ENCODE measurements at places on chromosomes 5 and 9.

DNA sequence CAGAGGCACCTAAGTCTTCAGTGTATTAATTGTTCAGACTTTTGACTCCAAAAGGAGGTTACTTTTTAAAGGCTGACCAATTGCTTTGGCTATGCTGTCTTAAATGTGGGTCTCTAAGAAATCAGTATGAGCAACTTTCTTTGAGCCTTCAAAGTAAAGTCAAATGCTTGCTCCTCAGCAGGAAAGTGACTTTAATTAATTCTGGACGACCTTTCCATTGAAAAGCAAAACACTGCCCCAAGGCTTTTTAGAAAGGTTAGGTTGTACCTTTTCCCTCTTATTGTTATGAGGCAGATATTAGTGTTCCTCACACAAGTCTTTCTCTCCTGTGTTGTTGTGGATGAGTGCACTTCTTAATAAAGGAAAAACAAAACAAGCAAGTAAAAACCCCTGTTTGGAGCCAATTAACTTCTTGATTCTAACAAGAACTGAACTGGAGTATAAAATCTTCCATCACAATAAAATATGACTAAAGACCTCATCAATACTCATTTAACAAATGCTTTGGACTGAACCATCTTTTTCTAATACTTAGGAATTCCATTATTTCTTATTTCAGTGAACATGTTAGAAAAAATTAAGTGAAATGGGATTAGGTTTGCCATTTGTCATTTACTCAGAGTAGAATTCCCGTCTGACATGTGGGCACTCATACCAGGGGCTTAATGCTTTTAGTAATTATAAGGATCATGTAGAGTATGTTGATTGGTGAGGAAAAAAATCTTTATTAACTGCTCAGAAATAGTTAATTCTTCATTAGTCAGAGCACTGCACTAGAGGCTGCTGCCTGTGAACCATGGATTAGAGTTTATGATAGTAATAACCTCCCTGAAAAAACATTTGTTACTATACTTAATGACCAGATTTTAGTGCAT lies 159.1 kb upstream of the ZNF608 start:
- DNase-seq, result no peak

GRCh38 chr5:33490071-33490665 lies 49.4 kb downstream of the TARS1 start:
- no peak for DNase-seq

- DNase-seq, result no peak
These were observed 176.4 kb downstream of the ARRDC3 start for GRCh38 chr5:91206734-91207133.

- no peak for DNase-seq
These were observed 38.2 kb upstream of the POMT1 start for GRCh38 chr9:131464354-131465000.

GRCh38 chr9:91939978-91940377 lies 10.1 kb downstream of the ROR2 start:
- no peak for DNase-seq

GRCh38 chr5:119131530-119132304 lies 60.8 kb downstream of the DMXL1 start:
- no peak for DNase-seq

DNA sequence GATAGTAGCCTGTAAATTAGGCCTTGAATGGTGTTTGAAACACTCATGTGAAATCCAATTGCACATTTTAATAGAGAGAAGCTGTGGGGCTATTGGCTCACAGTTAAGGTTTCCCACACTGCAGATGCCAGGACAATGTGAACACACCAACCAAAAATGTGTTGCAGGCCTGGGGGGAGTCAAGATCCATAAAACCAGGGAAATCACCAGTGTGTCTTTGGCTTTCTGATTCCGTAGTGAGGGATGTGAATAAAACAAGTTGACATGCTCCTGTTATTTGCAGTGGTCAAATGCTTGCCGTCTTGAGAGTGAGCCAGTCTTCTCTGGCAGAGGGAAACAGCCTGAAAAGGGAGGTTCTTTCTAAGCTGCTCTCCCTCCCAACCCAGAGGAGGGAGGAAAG lies 79.0 kb downstream of the ZNF462 start:
- no peak for DNase-seq

DNA sequence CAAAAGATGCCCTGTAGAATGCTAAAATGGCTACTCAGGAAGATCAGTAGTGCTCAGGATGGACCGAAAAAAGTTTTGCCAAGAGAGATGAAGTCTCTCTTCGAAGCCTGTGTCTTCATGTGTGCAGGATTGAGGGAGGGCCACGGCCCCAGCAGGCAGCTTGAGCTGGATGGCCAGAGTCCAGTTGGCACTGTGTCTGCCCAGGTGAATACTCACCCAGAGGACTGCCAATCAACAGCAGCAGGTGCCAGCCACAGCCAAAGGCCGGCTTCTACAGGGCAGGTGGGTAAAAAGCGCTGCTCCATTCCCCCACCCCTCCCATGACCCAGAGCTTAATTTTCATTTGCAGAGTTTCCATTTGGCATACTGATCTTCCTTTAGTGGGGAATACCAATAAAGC lies 287.9 kb upstream of the ZNF608 start:
- no peak for DNase-seq

DNA sequence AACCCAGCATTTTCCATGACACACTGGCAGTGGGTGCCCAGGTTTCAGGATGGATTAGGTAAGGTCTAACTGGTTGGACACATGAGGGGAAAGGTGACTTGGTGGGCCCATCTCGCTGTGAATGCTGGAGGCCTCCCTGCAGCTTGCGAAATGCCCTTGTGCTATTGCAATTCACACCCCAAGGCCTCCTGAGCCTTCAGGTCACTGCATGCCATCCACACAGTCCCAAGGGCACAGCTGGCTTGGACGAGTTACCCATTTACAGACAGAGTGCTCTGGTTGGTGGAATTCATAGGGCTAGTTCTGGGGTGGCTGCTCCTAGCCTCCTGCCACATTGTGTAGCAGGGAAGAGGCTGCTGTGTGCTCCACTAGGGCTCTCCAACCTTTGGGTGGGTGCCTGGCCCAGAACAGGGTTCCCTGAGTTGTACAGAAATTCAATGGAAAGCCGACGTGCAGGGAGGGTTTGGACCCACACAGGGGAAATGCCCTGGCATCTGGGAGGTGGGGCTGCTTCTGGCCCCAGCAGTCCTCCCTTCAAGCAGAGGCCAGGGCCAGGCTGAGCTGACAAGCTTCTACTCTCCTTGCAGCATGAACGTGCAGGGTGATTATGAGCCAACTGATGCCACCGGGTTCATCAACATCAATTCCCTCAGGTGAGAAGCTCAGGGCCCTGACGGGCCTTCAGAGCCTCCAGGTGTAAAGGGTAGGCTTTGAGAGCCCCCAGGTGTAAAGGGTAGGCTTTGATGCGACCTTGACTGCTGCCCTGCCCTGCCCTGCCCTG lies 54.3 kb downstream of the ASS1 start:
- no peak for DNase-seq

DNA sequence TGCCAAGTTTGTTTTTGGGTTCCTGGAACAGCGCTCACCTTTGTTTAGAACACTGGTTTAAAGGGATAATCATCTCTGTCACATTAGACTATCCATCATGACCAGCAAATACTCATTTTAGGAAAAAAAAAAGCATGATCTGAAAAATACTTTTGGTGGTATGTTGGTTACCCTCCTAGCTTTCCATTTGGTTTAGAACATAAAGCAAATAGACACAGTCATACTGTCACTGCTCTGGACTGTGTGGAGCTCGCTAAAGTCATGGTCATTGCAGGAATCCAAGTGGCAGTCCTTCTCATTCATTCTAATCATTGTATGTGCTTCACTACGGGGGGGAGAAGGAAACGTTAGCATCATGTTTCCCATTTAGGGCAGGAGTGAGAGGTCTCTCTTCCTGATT lies 83.5 kb downstream of the PIK3R1 start:
- no peak for DNase-seq

DNA sequence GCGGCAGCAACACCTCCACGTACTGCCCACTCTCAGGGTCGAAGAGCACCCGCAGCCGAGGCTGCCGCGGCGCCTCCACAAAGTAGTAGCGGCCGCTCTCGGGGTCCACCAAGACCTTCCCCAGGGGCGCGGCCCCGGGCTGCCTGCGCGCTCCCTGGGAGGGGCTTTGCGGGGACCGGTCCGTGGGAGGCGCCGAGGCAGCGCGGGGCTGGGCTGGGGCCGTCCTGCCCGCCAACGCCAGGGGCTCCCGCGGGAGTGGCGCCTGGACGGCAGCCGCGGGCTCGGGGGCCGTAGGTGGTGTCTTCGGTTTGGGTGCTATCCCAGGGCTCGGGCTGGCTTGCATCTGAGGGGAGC lies 2.6 kb upstream of the MZB1 start:
- no peak for DNase-seq

DNA sequence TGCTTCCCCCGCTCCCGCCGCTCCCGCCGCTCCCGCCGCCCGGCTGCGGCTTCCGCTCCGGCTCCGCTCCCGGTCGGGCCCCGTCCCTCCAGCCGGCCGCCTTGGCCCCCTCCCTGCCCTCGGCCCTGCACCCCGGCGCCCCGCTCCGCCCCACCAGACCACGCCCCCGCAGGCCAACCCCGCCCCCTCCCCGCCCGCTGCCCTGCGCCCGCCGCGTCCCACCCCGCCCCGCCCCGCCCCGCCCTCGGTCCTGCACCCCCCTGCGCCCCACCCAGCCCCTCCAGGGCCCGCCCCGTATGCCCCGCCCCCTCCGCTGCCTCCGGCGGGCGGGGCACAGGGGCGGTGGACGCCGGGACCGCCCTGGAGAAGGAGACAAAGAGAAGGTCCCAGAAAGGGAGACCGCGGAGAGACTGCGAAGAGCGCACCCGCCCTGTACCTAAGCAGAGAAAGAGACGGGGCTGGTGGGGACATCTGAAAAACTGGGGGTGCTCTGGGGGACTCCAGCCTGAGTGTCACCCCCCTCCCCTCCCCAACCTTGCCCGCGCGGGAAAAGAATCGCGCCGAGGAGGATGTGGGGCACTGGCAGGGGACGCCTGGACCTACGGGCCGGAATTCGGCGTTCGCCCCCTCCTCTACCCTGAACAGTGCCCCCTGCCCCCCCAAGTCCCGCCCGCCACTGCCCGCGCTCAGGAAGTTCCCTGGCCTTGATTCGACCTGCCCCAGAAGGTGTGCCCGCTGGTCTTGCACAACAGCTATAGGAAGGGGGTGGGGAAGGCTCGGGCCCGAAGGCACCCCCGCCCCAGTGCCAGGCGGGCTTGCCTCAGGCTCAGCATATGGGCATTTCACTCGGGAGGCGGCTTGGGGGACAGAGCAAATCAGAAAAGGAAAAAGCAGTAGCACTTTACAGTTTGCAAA lies 42.8 kb upstream of the STXBP1 start:
- DNase-seq, result peak; percentile 79

GRCh38 chr5:114070093-114070722 lies 291.7 kb upstream of the KCNN2 start:
- DNase-seq, result no peak

GRCh38 chr9:6552498-6553121 lies 92.9 kb downstream of the GLDC start:
- DNase-seq, result no peak

GRCh38 chr9:117160254-117160653 lies 254.6 kb downstream of the ASTN2 start:
- DNase-seq, result no peak

GRCh38 chr9:15249042-15249818 lies 57.8 kb downstream of the TTC39B start:
- DNase-seq, result no peak

DNA sequence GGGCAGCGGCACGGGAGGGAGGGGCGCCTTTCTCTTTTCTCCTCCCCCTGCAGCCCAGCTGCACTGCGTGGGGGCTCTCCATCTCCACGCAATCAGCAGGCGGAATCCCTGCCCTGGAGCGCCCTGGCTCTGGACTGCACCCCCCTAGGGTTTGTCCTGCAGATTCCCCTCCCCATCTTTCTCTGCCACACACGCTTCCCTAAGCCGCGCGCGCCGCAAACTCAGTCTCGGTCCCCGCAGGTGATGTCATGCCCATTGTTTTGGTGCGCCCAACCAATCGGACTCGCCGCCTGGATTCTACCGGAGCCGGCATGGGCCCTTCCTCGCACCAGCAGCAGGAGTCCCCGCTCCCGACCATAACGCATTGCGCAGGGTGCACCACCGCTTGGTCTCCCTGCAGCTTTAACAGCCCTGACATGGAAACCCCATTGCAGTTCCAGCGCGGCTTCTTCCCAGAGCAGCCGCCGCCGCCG lies at the start of gene KCNN2:
TSS of gene KCNN2 (plus strand) at position 347 of the 473 bp plus-strand sequence. CDS start at position 417, 70 bp downstream.
- DNase-seq, result no peak

DNA sequence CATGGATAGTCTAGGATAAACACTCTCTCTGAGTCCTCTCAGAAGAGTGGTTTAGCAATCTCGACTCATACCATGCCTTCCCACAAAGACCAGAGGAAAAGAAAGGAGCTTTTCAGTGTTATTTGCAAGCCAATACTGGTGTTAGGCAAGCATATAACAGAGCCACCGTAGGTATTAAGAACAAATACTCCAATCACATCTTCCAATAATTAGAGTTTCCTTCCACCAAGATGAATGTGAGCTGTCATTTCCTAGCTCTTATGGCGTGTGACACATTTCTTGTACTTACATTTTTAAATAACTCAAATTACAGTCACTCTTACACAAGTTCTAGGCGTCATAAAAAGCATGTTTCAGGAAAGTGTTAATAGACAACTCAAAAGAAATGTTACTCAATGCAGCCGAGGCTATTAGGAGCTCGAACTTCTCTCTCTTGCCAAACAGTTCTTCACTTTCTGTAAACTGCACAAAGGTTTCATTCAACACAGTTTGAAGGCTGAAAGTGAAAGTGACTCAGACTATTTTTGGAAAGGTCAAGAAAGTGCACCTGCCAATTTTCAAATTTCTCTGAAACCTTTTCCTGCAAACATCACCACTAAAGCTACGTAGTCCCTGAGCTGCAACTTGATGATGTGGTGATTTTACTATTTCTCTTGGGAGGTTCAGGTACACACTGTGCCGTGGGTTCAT lies 153.8 kb downstream of the AUH start:
- DNase-seq, result no peak
